Activated T-helper 1 cell treated with anti-CD3 and anti-CD28 coated beads, Interleukin-2, amount 50 U/mL, for 16 hours (primary cell): ENCODE measurements at places on chromosomes 2 and 18.

DNA sequence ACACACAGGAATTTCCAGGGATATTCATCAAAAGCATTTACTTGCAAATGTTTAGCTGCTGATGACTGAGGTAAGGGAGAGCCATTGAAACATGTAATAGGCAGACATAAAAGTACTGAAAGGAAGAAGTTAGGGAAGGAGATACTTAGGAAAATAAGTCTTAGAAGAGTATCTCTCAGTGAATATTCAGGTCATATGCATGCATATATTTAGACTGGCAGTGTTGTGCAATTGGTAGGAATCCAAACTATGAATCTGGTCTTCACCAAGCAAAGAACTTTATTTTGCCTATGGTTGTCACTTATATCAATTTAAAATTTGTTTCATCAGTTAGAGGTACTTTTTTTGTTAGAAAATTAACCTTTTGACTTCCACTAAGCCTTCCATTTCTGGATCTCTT is 1490.7 kb downstream of the SUCLG1 start:
- no peak for DNase-seq

DNA sequence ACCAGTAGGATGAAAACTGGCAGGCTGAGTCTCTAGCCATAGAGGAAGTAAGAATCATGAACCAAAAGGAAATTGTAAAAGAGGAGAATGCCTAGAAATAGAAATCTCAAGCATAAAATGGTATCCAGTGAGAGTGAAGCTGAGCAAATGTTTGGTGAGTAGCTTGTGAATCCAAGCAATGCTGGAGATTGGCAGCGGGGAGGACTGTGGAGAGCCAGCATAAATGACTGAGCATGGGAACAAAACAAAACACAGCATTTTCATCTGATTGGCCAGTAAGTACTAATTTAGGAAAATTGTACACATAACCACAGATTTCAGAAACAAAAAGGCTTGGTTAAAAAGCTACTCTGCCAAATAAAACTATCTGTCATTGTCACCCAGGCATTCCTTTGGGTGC is 390.0 kb downstream of the STK39 start:
- DNase-seq: no peak

GRCh38 chr2:48471048-48471474 is 58.9 kb upstream of the STON1 start:
- DNase-seq: no peak

- no peak for DNase-seq
These were observed 29.1 kb downstream of the SP140L start for GRCh38 chr2:230356084-230356483.

DNA sequence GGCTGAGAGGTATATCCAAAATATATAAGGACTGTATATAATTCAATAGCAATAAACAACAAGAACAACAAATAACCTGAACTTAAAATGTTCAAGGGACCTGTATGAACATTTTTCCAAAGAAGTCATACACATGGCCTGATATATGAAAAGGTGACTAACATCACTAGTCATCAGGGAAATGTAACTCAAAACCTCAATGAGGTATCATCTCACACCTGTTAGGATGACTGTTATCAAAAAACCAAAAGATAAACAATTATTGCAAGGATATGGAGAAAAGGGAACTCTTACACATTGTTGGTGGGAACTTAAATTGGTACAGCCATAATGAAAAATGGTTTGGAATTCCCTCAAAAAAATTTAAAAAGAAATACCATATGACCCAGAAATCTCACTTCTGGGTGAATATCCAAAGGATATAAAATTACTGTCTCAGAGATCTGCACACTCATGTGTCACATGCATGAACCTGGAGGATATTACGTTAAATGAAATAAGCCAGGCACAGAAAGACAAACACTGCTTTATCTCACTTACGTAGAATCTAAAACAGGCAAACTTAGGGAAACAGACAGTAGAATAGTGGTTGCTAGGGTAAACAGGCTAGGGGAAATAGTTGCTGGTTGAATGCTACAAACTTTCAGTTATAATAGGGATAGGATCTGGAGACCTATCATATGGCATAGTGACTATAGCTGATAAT is 334.5 kb upstream of the MMADHC start:
- DNase-seq: no peak

GRCh38 chr2:17708501-17708900 is 45.1 kb downstream of the SMC6 start:
- no peak for DNase-seq

DNA sequence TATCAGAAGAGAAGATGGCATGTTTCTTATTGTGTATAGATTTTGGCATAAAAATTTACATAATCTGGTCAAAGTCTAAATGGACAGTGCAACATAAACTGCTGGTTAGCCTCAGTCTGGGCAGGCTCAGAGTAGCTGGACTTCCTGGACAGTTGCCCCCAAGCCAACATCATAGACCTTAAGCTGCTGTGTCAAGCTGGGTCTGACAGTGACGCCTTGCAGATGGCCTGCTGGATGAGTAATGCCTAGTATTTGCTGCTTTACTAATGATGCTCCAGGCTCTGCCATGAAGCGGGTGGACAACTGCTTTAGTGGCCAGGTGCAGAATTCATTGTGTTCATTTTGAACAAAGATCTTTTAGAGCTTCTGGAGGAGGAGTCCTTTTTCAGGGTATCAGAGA is 603.7 kb upstream of the ZEB2 start:
- DNase-seq: no peak

GRCh38 chr18:1513519-1513918 is 608.8 kb downstream of the ADCYAP1 start:
- no peak for DNase-seq

GRCh38 chr2:190794790-190795189 is 85.8 kb upstream of the GLS start:
- DNase-seq: no peak

GRCh38 chr2:181723731-181724130 is 43.4 kb upstream of the NEUROD1 start:
- DNase-seq: no peak

GRCh38 chr2:65835975-65836549 is 403.7 kb upstream of the SPRED2 start:
- DNase-seq: no peak

- DNase-seq: no peak
These were observed 38.5 kb downstream of the HK2 start for GRCh38 chr2:74872389-74872836.

- DNase-seq: no peak
These were observed 675.5 kb downstream of the RNF144A start for GRCh38 chr2:7592618-7593140.

- no peak for DNase-seq
These were observed 34.8 kb downstream of the SP110 start for GRCh38 chr2:230184727-230185578.
